ENCODE measurements at places on chromosomes 6 and 20. TPM values are rescaled to one million over a fixed set of nuclear protein-coding genes. Genes with fewer than 3 reads are reported as not detected.

DNA sequence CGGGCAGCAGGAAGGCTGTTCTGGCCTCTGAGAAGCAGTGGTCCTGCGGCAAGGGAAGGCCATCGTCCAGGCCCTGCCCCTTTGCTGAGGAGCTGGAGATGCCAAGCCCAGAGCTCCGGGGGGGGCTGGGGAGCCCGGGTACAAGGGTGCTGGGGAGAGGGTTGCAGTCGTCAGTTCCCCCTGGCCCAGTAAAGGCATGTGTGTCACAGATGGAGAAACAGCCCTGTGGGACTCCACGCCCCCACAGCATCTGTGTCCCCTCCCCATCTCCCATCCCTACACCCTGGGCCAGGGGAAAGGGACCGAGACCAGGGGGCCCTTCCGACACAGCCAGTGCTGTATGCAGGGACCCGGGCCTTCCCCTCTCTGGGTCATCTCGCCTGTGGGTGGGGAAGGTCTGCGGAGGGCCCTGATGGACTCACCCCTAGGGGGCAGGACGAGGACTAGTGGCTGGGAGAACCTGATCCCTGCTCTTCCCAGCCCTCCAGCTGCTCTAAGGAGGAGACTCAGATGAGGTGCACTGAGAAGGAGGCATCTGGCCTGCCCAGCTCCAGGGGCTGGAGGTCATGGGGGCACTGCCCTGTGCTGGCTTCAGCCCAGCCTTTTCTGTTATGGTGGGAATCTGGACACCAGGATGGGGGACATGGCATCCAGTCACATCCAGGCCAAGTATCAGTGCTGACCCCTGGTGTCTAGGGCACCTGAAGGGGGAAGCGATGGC is 609 bp downstream of the MYL9 start:
- peak; percentile 36 for DNase-seq

- no peak for DNase-seq
Measured at GRCh38 chr20:1618954-1619540, 762 bp downstream of the SIRPB1 start.

DNA sequence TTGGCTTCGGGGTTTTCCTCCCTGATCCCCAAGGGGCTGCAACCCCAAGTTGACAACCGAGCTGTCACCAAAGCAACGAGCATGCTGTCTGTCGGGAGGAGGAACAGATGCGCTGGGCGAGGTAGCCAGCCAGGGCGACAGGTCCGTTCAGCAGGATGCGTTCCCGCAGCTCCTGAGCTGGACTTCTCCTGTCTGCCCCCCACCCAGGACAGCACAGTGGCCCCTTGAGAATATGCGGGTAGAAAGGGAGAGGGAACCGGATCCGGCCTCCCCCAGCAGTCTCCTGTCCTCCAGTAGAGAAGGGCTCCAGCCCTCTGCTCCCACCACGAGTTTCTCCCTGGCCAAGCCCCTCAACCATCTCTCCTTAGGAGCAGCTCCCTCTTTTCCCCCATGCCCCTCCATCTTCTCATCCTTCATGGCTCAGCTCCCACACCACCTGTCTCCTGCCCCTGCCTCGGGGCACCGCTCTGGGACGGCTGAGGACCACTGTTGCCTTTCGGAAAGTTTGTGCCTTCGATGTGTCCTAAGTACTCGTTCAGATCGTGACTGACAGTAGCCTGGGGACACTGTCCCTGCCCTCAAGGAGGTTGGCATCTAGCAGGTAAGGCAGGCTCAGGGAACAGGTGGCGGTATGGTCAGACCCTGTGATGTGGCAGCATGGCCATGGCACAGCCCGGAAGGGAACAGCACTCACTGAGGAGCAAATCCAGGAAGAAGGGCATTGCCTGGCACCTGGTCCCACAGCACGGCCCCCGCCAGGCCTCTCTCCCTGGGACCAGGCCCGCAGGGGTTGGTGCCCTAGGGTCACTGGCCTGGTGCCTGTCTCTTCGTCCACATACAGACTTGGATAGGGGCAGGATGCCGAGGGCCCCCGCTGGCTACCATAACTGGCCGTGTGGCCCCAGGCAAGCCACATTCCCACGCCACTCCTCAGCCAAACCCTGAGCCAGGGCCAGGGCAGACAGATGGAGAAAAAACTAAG is 96.3 kb downstream of the ASXL1 start:
- no peak for DNase-seq

GRCh38 chr20:63830841-63831588 is at the start of gene ZBTB46:
Gene ZBTB46, minus strand, starts transcription at chr20:63831264. Its CDS starts 40,507 bp downstream, at chr20:63790757.
- no peak for DNase-seq

DNA sequence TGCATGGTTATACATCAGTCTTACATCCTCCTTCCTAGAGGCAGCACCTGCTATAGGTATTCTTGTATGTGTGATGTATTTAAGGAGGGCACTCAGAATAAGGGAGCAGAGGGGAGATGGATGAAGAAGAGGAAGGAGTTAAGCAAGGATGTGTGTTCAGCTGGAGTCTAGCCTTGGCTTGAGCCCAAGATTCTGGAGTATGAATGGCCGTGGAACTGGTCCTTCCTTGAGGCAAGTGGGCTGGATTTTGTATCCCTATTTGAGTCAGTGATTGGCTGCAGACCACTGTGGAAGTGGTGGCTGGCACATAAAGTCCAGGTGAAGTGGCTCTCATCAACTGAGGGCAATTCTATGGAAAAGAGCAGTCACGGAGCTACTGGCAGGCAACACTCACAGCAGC is 112.0 kb upstream of the RNF24 start:
- no peak for DNase-seq

GRCh38 chr6:147530132-147531060 is 21.9 kb downstream of the SAMD5 start:
- no peak for DNase-seq

GRCh38 chr20:21191839-21192238 is 66.0 kb downstream of the KIZ start:
- DNase-seq: no peak

GRCh38 chr20:48912065-48912464 is 9.4 kb upstream of the ARFGEF2 start:
- DNase-seq: no peak

DNA sequence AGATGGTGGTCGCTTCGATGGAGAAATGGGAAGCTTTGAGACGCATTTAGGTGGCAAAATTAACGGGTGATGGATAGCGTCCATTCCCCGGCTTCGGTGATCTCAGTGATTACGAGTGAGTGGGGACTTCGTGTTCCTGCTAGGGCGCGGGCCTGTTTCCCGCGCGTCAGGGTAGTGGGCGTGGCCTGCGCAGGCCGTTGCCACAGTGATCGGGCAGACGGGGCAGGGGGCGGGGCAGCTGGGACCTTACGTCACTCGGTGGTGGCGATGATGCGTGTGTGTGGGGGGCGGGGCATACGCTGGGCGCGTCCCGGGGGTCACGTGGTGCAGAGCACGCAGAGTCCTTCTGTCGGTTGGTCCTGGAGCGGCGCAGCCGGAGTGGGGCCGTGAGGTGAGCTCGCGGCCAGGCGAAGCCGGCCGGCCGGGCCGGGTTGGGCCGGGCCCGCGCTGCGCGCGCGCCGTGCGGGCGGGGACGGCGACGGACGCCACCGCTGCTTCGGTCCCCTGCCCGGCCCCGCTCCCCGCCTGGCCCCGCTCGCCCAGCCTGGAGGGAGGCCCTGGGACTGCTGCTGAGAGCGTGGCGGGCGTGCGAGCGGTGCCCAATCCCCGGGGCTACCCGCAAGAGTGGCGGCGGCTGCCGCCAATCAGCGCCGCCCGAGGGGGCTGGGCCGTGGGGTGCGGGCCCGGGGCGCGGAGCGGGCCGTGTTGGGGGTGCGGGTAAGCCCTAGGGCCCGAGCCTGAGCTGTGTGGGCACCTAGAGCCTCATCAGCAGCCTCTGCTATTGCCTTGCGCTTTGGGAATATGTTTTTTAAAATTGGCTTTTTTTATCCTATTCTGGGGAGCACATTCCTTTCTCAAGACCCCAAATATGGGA is at the start of gene PHF20:
Gene PHF20 (plus strand): TSS at position 327 of the 874 bp plus-strand sequence. CDS start 29,508 bp downstream, outside the sequence.
- DNase-seq: peak; percentile 98

- DNase-seq: no peak
Measured at GRCh38 chr6:100575921-100576320, 111.2 kb upstream of the SIM1 start.

GRCh38 chr6:143807103-143807772 is 35.9 kb upstream of the LTV1 start:
- no peak for DNase-seq

DNA sequence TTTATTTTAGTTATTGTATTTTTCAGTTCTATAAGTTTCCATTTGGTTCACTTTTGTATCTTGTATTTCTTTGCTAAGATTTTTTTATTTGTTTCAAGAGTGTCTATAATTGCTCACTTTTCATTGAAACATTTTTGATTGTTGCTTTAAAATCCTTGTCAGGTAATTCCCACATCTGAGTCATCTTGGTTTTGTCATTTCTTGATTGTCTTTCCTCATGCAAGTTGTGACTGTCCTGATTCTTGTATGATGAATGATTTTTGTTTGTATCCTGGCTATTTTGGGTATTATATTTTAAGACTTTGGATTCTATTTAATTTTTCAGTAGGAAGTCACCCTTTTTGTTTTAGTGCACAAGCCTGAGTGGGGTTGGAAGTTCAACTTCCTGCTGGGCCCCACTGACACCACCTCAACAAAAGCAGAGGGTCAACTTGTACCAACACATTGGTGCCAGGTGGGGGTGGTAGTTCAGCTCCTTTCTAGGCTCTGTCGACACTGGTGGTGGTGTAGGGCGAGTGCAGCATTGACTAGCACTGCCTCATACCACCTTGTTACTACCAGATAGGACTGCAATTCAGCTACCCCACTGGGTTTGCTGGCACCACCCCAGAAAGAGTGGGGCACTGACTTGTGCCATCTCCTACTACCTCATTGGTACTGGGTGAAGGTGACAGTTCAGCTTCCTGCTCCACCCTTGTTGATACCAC is 8.8 kb downstream of the RSPH3 start:
- no peak for DNase-seq

DNA sequence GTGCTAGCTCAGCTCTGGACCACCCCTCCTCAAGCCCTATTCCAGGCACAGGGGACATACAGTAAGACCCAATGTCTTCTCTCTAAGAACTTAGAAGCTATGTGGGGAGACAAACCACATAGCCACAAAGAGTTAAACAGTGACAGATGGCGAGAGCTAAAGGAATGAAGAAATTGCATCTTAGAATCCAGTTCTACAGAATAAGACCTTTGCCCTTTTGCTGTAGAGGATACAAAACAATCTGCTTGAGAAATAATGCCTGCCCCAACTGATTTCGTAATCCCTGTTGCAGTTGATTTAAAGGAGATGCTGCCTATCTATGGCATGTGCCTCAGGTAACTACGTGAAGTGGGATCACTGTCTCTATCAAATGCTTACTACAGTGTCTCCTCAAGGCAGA is 31.2 kb downstream of the TNFRSF21 start:
- DNase-seq: no peak

DNA sequence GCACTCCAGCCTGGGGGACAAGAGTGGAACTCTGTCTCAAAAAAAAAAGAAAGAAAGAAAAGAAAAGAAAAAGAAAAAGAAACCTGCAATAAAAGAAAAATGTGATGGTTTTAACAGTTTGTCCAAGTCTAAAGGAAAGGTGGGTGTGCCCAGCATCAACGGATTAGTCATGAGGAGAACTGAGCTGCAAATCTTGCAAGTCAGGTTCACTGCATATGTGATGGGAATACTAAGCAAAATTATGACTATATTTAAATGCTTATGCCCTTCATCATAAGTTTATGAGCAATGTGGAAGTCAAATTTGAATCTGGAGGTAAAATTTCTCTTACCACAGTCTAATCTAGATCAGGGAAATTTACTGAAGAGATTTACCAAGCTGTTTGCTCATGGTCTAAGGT is 13.1 kb upstream of the CDK19 start:
- DNase-seq: no peak

GRCh38 chr6:3124667-3125066 is 6.2 kb downstream of the BPHL start:
- DNase-seq: no peak

- peak; percentile 80 for DNase-seq
Measured at GRCh38 chr20:44370639-44371218, 15.2 kb downstream of the HNF4A start.

- no peak for DNase-seq
Measured at GRCh38 chr6:15945593-15946159, 183.2 kb upstream of the MYLIP start.

GRCh38 chr6:128606611-128607010 is 86.2 kb upstream of the PTPRK start:
- no peak for DNase-seq

DNA sequence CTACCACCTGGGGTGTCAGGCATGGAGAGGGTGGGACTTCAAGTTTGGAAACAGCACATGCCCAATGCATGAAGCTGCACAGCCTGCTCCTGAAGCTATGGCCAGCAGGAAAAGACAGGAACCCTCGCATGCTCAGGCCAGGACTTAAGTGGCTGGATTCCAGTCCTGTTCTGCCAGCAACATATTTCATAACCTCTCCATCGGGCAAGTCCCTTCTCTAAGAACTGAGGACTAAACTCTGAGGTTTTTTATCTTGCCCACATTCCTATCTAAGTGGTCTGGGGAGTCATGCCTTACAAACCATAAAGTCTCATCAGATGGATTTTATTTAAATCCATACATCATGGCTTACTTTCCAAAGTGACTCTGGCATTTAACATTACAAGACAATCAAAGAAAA is 27.5 kb upstream of the AGPAT4 start:
- no peak for DNase-seq

DNA sequence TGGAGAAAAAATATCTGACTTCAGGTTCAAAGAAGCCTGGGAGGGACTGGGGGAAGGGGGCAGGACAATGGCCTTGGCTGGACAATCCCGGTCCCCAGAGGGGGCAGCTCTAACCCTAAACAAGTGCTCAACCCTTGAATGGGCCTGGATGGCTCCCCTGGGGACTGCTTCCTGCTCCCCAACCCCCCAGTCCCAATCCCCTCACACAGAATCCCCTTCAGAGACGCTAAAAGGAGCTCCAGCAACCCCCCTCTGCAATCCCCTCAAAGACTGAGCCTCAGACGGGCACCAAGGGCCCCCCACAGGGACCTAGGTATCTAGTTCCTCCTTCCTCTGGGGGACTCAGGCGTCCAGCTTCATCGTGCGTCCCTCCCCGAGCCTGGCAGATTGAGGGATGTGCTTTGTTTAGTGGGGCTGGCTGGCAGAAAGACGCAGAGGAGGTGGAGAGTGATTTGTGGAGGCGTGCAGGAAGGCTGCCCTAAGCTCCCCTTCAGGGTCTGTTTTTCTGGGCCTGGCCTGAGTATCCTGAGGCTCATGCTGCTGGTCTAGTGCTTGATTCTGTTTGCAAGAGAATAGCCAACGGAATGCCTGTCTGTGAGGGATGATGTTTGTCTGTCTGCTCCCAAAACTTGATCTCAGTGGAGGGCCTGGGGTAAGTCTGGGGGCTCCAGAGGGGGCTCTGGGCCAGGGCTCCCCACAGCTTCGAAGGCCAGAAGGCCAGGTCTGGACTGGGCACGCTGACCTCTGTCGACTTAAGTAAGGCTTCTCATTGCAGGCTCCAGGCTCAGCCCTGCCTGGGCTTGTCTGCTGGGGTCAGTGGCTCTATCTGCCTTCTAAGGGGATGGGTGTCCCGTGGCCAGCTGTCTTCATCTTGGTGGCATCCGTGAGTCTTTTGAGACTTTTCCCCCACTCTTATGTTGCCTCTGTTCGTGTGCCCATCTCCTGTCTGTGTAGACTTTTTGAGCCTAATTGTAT is 1.7 kb upstream of the POU5F1 start:
- no peak for DNase-seq

DYNLT2 gene
- 1.2 TPM for total RNA-seq

BCAS1 gene
- total RNA-seq: 0.83 TPM

HIVEP2 gene
- total RNA-seq: 7.5 TPM

MOG gene
- total RNA-seq: not detected

RIPOR3 gene
- total RNA-seq: 2.5 TPM

FOXF2 gene
- total RNA-seq: 0.64 TPM

NKAPL gene
- 0.32 TPM for total RNA-seq

TRIM15 gene
- total RNA-seq: not detected

ATP6V1G2 gene
- total RNA-seq: 0.16 TPM

SLX4IP gene
- total RNA-seq: 3.8 TPM

CCN5 gene
- total RNA-seq: 2.0 TPM

ANKRD60 gene
- total RNA-seq: not detected

SIM1 gene
- total RNA-seq: 5.0 TPM

TMEM63B gene
- total RNA-seq: 7.2 TPM

NFS1 gene
- total RNA-seq: 11.0 TPM

All from pancreas (tissue), 10 donors.